ENCODE measurements at places on chromosomes 5 and 9. TPM values are rescaled to one million over a fixed set of nuclear protein-coding genes. Genes with fewer than 3 reads are reported as not detected.

Gene IL7R
- 0.50 TPM for total RNA-seq

Gene DTWD2
- total RNA-seq = 25.1 TPM

Gene ROR2
- 3.1 TPM for total RNA-seq

Gene PCA3
- 0.50 TPM for total RNA-seq

Gene CD180
- total RNA-seq = 1.3 TPM

Gene FAM81B
- 2.4 TPM for total RNA-seq

Gene TRIM23
- total RNA-seq = 79.5 TPM

Gene DAPK1
- total RNA-seq = 53.3 TPM

Gene FAT2
- 32.6 TPM for total RNA-seq

Gene FAM169A
- 25.3 TPM for total RNA-seq

Gene CDX1
- total RNA-seq = 0.28 TPM

Gene TCF7
- total RNA-seq = 6.2 TPM

Gene RPL37
- 480 TPM for total RNA-seq

Gene GNA14
- total RNA-seq = 5.0 TPM

Gene PTGES
- 9.3 TPM for total RNA-seq

Gene SYK
- 10.4 TPM for total RNA-seq

Gene CFAP157
- total RNA-seq = 1.1 TPM

Gene CKMT2
- 3.6 TPM for total RNA-seq

Gene PLAC8L1
- not detected for total RNA-seq

Gene ADRA1B
- 3.2 TPM for total RNA-seq

Gene NUTM2F
- not detected for total RNA-seq

Gene KIF27
- 13.1 TPM for total RNA-seq

Gene PRSS3
- total RNA-seq = 11.5 TPM

Gene PTGS1
- 3.1 TPM for total RNA-seq

Gene GPX8
- 69.8 TPM for total RNA-seq

Gene MORN5
- 18.7 TPM for total RNA-seq

Gene NR2F1
- total RNA-seq = 126 TPM

Gene CDH9
- 11.3 TPM for total RNA-seq

Gene FASTKD3
- 17.0 TPM for total RNA-seq

Gene POMT1
- total RNA-seq = 60.6 TPM

Gene CPEB4
- total RNA-seq = 98.7 TPM

Gene F2RL2
- 1.2 TPM for total RNA-seq

Gene ZFR
- 93.5 TPM for total RNA-seq

Gene ARL14EPL
- total RNA-seq = not detected

Gene TMEM252
- total RNA-seq = not detected

Gene CA9
- 3.1 TPM for total RNA-seq

Gene GHR
- total RNA-seq = 12.7 TPM

Gene CENPK
- 13.8 TPM for total RNA-seq

Gene GLRA1
- 5.1 TPM for total RNA-seq

Gene PCDHGC3
- 114 TPM for total RNA-seq

Gene F2RL1
- 5.3 TPM for total RNA-seq

Gene SPOCK1
- 97.6 TPM for total RNA-seq

Gene CTNND2
- total RNA-seq = 63.1 TPM

Gene GAS1
- 26.1 TPM for total RNA-seq

Gene AHRR
- 3.4 TPM for total RNA-seq

Gene GKAP1
- 14.8 TPM for total RNA-seq

Gene CBY3
- total RNA-seq = not detected

Gene CYLC2
- not detected for total RNA-seq
